ENCODE measurements at places on chromosomes 12 and 14. TPM values are rescaled to one million over a fixed set of nuclear protein-coding genes. Genes with fewer than 3 reads are reported as not detected.

- DNase-seq, result no peak
Measured at GRCh38 chr14:94046696-94047250, 20.6 kb downstream of the OTUB2 start.

- DNase-seq, result no peak
Measured at GRCh38 chr12:114931025-114931424, 247.1 kb upstream of the TBX3 start.

- DNase-seq, result no peak
Measured at GRCh38 chr12:27709932-27710591, 570 bp upstream of the MRPS35 start.

DNA sequence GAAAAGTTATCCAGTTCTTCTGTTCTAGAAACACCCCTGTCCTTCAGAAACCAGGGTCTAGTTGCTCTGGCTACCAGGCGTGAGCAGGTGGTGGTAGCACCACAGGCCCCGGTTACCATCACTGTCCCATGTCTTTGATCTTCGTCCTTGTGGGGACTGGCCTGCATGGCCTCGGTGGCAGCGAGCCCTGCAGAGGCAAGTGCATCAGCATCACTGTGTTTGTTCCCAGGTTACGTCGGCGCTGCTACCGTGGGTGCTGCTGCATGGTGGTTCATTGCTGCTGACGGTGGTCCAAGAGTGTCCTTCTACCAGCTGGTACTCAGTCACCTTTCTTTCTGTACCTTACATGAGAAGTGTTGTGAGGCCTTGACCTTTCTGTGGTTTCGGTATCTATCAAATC lies 58.9 kb downstream of the ANAPC7 start:
- DNase-seq, result no peak

The DRAM1 gene
- polyA plus RNA-seq, result 19.9 TPM

- no peak for DNase-seq
Measured at GRCh38 chr12:65584016-65584415, 240.3 kb upstream of the HMGA2 start.

DNA sequence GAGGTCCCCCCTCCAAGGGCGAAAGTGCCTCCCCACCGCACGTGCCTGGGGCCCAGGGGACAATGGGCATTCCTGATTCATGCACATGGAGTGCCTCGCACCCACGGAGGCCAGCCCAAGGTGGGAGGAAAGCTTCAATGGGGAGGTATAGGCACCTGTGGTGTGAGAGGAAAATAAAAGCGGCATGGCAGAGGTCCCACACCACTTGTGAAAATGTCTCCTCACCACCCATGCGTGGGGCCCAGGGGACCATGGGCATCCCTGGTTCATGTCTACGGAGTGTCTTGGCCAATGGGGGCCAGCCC lies 384.7 kb downstream of the ALG10 start:
- DNase-seq, result no peak

- no peak for DNase-seq
Measured at GRCh38 chr12:56160193-56160763, 2.1 kb downstream of the MYL6 start.

The EIF2B1 gene
- polyA plus RNA-seq, result 70.3 TPM

The SERPINA3 gene
- 3.7 TPM for polyA plus RNA-seq

DNA sequence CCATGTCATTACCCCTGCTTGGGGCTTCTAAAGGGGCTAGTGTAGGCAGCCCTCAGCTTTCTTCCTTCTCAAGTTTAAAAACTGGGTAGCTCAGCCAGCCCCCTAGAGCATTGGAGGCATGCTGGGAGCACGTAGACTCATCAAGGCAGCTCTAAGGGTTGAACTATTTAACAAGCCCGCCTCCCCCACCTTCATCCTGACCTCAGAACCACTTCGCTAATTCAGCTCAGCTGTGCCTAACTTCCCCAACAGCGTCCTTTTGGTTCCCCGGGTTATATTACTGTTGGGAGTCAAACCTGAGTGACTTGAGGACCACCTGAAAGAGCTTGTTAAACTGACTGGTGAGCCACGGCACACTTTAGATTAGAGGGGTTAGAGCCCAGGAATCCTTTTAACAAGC lies 30.1 kb downstream of the MAX start:
- no peak for DNase-seq

The RNASE4 gene
- 2.2 TPM for polyA plus RNA-seq

The CATSPERB gene
- 0.05 TPM for polyA plus RNA-seq

- DNase-seq, result no peak
Measured at GRCh38 chr12:40224439-40225291, at the start of gene LRRK2. LRRK2 (plus strand) TSS chr12:40224997; CDS start chr12:40225132, 135 bp downstream.

The CCDC197 gene
- polyA plus RNA-seq, result not detected

- DNase-seq, result no peak
Measured at GRCh38 chr12:104792570-104792969, 165.5 kb downstream of the SLC41A2 start.

DNA sequence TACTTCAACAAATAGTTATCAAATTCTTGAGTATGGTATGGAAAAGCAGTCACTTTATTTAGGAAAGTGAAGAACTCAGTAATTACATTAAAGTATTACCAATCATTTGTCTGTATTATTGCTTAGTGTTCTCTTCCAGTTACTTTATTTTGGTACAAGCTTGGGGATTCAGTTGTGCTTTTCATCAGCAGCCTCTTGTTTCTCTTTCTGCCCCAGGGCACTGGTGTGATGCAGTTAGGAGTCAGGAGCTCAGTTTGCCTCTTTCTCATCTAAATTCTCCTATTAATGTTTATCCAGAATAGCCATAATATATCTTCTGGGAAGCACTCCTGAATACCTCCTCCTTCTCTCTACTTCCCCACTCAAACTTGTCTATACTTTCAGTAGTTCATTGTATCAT lies 25.7 kb downstream of the PMCH start:
- no peak for DNase-seq

- DNase-seq, result no peak
Measured at GRCh38 chr14:104887623-104888488, 22.8 kb downstream of the CEP170B start.

DNA sequence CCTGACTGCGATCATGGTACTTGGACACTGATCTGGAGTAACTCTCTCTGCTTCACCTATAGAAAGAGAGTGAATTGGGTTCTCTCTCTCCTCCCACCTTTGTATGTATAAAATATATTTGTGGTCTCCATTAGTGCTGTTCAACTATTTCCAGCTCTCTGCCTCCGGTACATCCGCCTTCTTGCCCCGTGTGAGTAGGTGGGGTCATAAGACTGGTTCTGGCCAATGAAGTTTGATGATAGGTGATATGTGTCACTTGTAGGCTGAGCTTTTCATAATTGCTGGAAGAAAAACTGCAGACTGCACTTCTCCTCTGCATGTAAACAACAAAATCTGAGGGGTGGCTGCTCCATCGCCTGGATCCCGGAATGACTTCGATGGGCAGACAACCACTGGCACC lies 210.4 kb downstream of the EXOC5 start:
- no peak for DNase-seq

DNA sequence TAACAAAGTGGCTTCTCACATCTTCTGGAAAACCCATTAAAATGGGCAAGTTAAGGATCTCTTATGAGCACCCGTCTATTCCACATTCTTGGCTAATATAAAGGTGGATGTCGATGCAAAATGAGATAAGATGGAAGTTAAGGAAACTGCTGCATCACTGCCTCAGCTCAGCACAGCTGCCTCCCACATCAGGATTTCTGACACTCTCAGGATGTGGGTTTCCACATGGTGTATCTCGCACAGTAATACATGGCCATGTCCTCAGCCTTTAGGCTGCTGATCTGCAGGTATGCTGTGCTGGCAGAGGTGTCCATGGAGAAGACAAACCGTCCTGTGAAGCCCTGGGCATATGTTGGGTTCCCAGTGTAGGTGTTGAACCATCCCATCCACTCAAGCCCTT lies 1348.0 kb downstream of the TMEM121 start:
- DNase-seq, result no peak

Data from left renal pelvis (tissue), 4 donors.